Central memory CD8-positive, alpha-beta T cell (primary cell): ENCODE measurements at places on chromosomes 16 and 17.

DNA sequence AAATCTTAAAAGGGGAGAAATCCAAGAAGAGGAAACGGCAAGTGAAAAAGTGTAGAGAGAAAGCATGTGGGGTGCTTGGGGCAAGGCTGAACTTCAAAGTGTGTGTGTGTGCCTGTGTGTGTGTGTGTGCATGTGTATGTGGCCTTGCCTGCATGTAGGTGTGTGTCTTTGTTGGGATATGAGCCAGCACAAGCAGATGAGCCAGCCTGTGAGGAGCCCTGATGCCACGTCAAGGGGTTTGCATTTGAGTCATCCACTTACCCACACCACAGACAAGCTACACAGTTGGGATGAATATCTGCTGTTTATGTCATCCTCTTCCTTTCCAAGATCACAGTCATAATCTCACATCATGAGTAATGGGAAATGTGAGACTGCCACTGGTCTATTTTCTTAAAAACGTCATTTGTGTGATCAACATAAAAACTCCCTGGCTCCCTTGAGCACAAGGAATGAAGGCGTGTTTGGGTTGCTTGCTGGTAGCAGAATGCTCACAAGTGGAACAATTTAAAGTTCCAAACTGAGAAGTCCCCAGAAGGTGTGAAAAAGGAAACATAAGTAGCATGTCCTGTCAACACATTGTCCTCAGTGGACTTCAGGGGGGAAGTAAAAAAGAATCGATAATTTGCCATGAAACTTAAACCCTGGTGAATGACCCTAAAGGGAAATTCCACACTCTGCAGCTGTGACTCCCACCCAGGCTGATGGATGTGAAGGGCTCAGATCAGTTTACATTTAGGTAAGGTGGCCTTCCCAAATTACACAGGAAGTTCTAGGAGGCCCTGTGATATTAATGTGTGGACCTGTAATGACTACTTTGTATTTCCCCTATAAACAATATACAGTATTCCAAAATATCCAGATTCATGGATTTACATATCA lies 14.7 kb downstream of the KCTD19 start:
- no peak for DNase-seq

DNA sequence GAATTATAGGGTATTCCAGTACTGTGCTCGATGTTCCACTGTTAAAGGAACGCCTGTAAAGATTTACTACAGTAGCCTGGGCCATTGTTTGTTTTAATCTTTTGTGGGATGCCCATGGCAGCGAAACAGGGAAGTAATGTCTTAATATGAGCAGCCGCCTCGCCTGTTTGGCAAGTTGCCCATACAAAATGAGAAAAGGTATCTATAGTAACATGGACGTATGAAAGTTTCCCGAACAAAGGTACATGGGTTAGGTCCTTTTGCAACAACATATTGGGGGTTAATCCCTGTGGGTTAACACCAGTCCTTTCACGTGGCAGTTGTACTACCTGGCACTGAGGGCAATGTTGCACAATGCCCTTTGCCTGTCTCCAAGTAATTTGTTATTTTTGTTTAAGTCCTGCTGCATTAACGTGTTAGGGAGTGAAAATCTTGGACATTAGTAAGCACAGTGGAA lies 21.1 kb upstream of the TMC5 start:
- no peak for DNase-seq

GRCh38 chr17:8059131-8059530 lies 20.3 kb downstream of the ALOX15B start:
- DNase-seq, result no peak

GRCh38 chr17:68693466-68693865 lies 92.3 kb upstream of the FAM20A start:
- no peak for DNase-seq

DNA sequence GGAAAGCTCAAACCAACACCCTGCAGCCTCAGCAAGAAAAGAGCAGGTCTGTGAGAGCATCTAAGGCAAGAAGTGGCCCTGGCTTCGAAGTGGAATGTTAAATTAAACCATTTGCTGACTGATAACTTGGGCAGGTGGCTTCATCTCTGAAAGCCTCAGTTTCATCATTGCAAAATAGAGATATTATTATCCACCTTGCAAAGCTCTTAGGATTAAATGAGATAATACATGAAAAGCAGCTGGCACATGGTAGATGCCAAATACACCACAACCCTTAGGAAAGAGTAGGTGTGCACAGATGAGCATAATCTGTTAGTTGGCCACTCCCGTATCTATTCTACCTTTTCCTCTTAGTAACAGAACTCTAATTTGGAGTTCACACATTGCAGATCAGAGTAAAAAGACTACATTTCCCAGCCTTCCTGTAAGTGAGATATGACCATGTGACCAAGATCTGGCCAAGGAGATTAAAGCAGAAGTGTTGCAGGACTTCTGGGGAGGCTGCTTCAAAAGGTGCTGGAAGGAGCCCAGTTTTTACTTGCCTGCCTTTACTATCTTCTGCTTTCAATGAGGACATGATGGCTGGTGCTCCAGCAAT lies 288.7 kb downstream of the SOX9 start:
- DNase-seq, result no peak

DNA sequence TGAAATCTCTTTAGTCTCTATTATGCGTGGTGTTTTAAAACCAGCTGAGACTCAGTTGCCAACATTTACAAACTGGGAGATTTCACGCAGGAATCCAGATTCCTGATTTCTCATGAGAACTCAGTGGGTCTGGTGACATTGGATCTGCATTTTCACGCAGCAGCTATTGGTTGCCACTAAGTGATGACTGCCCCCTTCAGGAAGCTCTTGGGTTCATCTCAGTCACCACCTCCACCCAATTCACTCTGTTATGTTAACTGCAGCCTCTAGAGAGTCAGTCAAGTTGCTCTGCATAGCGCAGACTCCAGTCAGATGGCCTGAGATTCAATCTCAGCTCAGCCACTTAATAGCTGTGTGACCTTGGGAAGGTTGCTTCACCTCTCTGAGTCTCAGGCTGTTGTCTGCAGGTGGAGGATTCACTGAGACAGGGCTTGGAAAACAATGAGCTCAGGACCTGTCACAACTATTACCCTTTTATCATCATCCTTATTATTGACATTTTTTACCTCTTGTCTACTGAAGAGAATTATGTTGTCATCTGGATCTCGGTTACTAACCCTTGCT lies 6.4 kb downstream of the SHISA9 start:
- DNase-seq, result no peak

DNA sequence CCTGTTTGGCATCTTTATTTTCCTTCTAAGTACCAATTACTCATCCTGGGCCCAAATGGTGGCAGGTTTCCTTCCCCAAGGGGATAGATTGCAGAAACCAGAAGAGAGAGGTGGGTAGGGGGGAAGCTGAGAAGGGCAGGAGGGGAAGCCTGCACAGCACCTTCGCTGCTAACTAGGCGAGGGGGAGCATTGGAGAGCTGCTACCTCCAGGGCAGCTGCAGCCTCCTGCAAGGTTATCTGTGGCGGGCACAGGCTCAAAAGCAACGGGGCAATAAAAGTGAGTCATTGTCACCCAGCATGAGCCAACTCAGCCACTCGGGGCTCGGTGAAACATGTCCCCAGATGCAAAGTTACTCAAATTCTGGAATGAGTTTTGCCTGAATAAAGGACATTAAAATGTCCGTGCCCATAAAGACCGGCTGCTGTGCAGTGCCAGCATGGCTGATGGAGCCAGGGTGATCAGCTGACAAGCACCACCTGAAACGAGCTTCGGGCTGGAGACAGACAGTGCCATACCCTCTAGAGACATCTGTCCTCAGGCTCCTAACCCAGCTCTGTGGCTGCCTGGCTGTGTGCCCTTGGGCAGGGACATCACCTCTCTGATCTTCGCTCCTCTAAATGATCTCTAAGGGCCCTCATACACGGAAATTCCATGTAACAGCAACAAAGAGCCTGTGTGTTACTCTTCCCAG lies 68.1 kb upstream of the GRIN2A start:
- DNase-seq, result no peak

DNA sequence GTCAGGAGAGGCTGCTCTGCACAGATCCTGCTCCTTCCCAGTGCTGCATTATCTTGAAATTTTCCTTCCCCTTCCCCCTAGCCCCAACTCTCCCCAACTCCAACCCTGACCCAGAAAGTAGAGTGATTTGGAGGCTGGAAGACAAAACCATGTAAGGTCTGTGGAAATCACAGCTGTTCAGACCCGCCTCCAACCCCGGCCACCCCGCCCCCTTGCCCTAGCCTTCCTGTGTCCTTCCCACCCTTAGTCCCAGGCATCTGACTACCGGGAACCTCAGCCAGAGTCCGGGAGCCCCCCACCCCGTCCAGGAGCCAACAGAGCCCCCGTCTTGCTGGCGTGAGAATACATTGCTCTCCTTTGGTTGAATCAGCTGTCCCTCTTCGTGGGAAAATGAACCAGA lies at the start of gene AOC3:
Gene AOC3, plus strand, starts transcription at position 246 of the 400 bp plus-strand sequence. Its CDS starts 145 bp downstream, at position 391.
- no peak for DNase-seq

GRCh38 chr17:62637809-62638208 lies 10.3 kb downstream of the MRC2 start:
- no peak for DNase-seq

DNA sequence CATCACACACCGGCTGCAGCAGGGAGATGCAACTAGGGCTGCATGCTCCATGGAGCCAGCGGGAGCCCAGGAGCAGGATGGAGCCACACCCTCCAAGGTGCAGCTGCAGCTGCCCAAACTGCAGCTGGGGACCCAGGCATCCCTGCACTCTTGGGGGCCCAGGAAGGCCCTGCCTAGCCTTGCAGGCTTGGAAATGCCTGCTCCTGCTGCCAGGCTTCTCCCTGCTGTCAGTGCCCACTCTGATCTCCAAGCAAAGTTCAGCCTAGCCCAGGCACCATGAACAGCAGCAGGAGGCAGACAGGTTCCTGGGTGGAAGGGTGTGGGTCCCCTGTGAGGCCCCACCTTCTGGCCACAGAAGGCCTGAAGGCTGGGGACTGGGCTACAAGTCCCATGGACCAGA lies 1057.1 kb downstream of the CDH8 start:
- DNase-seq, result no peak

DNA sequence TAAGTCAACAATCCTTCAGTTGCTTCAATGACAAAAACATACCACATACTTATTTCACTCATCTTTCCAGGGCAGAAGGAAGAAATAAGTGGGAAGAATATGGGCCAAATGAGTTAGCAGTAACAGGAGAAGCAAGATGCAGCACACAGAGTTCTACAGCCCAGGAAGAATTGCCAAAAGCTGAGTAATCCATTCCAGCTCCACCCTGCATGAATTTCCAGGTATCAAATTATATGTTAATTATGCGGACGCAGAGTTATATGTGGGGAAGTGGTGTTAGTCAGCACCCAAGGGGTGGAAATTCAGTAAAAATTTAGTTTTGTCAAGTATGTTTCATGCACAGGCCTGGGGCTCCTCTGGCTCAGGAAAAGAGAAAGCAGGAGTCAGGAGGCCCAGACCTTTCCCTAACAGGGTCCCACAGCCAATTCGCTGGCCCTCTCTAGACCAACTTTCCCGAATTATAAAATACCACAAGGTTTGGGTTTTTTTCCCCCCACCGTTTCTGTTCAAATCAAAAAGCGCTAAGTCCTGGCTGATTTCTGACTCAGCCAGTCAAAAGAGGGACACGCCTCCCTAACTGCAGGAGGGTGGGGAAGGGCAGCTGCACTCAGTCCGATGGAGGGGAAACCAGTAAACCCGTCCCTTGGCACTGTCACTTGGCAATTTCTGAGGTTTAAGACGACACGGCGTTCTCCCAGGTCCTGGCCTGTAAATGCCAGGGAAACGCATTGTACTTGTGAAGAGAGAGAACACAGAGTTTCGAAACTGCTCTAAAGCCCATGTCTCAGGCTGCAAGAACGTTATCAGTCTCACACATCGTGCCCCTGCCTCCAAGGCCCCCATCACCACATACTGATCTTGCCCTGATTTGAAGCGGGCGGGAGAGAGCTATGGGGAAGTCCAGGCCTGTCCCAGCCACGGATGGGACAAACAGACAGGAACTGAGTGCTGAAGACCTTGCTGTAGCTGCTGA lies 58.1 kb downstream of the ZFHX3 start:
- DNase-seq, result no peak

DNA sequence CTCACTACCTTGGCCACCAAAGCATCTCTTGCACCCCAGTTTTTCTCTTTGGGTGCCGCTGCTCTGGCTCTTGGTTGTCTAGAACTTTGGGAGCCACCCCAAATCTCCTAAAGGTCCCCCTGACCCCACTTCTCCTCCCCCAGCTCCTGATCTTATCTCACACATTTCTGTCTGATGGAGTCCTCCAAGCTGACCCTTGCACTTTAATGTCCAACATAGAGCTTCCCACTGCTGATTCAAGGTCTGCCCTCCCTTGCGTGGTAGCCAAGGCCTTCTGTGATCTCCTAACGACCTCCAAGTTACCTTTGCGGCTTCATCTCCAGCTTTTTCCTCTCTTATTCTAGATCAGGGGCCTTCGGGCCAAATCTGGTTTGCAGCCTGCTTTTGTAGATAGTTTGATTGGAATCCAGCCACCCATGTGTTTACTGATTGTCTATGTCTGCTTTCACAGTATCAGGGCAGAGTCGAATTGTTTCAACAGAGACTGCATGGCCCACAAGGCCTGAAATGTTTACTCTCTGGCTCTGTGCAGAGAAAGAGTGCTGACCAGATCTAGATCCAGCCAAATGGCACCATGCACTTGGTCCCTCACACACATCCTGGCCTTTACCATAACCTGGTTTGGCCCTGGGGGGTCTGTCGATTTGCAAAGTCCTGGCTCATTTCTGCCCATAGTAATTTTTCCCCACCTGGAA lies 168.6 kb downstream of the HAPSTR1 start:
- DNase-seq, result no peak

- DNase-seq, result no peak
These were observed 4.5 kb downstream of the ATF7IP2 start for GRCh38 chr16:10390330-10390729.

GRCh38 chr17:74780443-74781238 lies 4.5 kb upstream of the NAT9 start:
- peak; percentile 29 for DNase-seq

DNA sequence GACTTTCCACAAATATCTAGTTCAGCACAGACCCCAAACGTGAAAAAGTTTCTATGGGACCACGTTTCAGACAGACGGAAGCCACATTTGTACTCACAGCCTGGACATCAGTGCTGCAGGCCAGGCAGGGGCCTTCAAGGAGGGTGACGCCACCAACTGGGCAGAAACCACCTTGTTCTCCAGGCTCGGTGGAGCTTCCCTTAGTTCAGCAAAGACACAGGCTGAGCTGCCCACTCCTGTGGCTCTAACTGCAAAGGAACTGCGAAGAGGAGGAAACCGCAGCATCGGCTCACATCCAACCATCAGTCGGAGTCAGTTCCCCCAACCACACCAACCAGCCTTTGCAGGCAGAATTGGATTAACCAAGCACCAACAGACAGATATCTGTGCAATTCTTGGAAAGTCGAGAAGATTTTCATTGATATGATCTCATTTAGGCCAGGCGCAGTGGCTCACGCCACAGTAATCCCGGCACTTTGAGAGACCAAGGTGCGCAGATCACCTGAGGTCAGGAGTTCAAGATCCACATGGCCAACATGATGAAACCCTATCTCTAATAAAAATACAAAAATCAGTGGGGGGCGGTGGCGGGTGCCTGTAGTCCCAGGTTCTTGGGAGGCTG lies 73.3 kb upstream of the CNEP1R1 start:
- DNase-seq, result no peak
